Smooth muscle cell of trachea (primary cell): ENCODE measurements at places on chromosomes 4 and X. TPM values are rescaled to one million over a fixed set of nuclear protein-coding genes. Genes with fewer than 3 reads are reported as not detected.

TMEM255A gene
- total RNA-seq = under 0.01 TPM in 1 of 2 replicates, not detected in the other

COL4A6 gene
- total RNA-seq = 0.83 and 1.5 TPM in 2 replicates

TNIP3 gene
- 0.17 and 0.87 TPM in 2 replicates for total RNA-seq

FAM184B gene
- total RNA-seq = under 0.01 TPM in 1 of 2 replicates, not detected in the other

TMPRSS11F gene
- not detected in 2 replicates for total RNA-seq

NDST4 gene
- not detected in 2 replicates for total RNA-seq

EDA gene
- total RNA-seq = 0.33 and 0.73 TPM in 2 replicates

CCDC110 gene
- 2.5 and 3.0 TPM in 2 replicates for total RNA-seq

SPIN2A gene
- total RNA-seq = 0.99 and 1.0 TPM in 2 replicates

CACNA1F gene
- under 0.01 TPM in 2 replicates for total RNA-seq

KLB gene
- total RNA-seq = 0.15 TPM in 1 of 2 replicates, not detected in the other

AFM gene
- total RNA-seq = not detected in 2 replicates

GABRG1 gene
- not detected in 2 replicates for total RNA-seq

TRMT44 gene
- 17.5 and 19.4 TPM in 2 replicates for total RNA-seq
